Inflammatory macrophage treated with lipopolysaccharide for 4 hours (primary cell): ENCODE measurements at places on chromosomes 11 and 22.

GRCh38 chr11:111462329-111462728 is 49.9 kb downstream of the BTG4 start:
- DNase-seq: no peak

GRCh38 chr22:49365910-49366309 is 461.8 kb downstream of the BRD1 start:
- DNase-seq: no peak

DNA sequence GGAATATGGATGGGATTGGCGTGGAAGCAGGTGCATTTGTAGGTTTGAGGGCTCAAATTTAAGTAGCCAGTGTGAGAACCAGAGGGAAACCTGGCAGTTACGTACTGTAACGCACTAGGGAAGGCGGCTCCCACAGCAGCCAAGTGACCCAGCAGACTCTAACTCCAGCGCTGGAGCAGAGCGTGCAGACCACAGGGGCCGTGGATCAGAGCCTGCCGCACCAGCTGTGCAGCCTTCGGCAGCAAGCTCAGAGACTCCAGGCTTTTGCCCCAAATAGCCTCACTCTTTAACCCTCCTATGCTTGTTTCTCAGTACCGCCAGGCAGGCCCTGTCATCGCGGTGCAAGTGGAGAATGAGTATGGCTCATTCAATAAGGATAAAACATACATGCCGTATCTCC is 12.3 kb downstream of the GLB1L3 start:
- no peak for DNase-seq

DNA sequence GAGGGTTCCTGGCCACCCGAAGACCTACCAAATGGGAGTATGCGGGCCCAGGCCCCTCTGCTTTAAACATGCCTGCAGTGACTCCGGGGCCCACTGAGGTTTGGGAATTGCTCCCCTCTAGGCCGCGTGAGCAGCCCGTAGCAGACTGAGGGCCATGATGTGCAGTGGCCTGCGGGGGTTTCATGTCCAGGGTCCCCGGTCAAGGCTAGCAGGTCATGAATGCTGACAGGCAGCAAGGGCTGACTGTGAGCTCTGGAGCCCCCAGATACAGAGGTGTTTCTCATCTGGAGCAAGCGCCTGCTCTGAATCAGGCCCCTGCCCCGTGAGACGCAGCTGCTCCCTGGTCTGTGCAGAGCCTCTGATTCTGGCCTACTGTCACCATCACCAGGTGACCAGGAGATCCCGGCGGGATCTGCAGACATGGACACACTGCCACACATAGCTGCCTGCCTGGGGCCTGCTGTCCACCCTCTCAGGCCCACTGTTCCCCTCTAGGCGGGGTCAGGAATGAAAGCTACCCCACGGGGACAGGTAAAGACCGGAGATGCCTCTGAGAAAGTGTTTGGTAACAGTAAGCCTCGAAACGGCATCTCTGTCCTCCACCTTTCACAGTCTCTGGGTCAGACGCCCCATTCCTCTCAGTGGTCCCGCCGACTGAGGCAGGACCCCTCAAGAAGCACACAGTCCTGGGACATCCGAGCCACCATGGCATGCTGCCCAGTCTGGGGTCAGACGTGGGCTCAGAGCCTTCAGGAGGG is 73.3 kb downstream of the PARVB start:
- DNase-seq: no peak

DNA sequence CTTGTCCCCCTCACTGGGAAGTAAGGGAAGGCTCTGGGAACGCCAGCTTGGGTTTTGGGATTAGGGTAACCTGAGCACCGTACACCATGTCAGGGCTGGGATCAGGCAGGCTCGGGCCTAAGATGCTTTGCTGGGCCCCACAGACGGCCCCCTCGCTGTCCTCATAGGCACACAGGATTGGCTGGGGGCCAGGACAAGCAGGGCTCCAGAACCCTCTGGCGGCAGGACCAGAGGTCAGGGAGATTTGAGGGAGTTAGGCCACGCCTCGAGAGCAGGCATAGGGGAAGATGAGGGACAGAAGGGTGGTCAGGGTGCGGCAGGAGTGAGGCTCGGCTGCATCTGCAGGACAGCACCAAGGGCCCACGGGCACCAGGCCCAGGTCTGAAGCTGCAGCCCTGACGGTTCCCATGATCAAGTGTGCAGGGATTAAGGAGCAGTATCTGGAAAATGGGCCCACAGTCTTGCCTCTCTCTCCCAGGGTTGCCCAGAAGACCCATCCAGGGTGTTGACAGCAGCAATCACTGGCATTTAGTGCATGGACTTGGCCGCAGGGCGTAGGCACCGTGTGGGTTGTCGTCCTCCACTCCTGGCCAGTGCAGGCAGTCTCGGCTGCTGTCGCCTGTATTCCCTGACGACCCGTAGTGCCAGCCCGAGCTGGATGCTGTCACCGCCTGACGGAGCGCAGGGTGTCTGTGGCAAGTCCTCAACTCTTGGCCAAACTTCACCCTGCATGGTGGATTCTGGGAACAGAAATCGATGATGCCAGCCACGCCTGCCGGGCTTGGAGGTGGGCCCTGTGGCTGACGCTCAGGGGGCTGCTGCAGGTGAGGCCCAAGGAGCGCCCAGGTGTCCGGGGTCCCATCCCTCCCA is 15.7 kb upstream of the GNB1L start:
- DNase-seq: no peak

GRCh38 chr22:40363059-40363458 is 7.3 kb upstream of the SGSM3 start:
- no peak for DNase-seq

DNA sequence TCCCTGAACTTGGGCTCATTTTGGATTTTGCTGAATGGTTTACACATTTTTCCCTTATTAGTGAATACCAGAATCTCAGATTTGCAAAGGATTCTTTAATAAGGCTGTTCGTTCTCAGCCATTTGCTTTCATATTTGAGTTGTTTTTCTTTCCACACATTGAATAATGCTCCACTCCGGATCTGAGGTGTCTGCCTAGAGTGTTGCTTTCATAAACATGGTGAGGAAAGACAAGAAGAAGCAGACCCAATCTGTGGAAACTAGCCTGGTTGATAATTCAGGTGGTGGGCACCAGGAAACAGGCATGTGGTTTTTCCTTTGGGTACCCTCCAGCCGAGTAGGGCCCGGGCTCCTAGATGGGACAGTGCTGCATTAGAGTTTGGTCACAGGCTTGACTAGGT is 35.0 kb downstream of the LDLRAD3 start:
- no peak for DNase-seq

DNA sequence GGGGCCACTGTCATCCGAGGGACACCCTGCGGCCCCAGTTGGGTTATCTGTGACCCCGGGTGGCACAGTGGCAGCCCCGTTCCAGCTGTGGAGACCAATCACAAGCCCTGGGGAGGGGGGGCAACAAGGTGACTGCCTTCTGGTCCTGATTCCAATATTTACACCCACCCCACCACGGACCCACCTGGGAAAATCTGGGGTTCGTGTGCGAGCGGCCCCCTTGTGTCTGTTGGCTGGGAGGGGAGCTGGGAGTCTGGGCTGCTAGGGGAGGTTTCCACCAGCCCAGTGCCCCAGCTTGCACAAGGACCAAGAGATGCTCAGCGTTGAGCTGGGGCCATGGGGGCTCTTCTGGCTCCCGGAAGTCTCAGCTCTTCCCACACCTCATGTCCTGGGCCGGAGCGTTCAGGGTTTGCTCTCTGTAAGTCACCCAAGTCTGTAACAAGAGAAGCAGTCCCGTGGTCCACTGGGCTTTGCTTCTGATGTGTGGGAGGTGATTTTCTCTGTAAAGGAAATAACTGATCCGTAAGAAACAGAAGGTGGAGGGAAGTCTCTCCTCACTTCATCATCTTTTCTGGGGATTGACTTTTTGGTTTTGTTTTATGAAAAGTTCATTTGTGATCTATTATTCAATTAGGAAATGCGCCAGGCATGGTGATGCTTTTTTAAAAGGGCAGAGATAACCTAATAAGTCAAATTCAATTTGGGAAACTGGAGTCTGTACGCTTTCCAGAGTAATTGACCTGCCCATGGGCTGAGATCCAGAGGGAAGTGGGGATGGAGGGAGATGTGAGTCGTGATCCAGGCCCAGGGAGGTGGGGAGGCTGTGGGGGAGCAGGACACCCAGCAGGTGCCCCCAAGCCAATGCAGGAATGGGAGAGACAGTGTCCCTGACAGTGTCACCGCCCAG is 22.4 kb upstream of the GAL start:
- DNase-seq: no peak

GRCh38 chr11:36012979-36013378 is 69.1 kb downstream of the LDLRAD3 start:
- no peak for DNase-seq

GRCh38 chr11:83408946-83409345 is 122.8 kb upstream of the CCDC90B start:
- no peak for DNase-seq

GRCh38 chr11:19407677-19408270 is 167.0 kb upstream of the E2F8 start:
- no peak for DNase-seq

GRCh38 chr11:16792426-16792825 is 54.0 kb downstream of the C11orf58 start:
- DNase-seq: no peak
